ENCODE measurements at places on chromosomes 3 and 15. TPM values are rescaled to one million over a fixed set of nuclear protein-coding genes. Genes with fewer than 3 reads are reported as not detected.

DNA sequence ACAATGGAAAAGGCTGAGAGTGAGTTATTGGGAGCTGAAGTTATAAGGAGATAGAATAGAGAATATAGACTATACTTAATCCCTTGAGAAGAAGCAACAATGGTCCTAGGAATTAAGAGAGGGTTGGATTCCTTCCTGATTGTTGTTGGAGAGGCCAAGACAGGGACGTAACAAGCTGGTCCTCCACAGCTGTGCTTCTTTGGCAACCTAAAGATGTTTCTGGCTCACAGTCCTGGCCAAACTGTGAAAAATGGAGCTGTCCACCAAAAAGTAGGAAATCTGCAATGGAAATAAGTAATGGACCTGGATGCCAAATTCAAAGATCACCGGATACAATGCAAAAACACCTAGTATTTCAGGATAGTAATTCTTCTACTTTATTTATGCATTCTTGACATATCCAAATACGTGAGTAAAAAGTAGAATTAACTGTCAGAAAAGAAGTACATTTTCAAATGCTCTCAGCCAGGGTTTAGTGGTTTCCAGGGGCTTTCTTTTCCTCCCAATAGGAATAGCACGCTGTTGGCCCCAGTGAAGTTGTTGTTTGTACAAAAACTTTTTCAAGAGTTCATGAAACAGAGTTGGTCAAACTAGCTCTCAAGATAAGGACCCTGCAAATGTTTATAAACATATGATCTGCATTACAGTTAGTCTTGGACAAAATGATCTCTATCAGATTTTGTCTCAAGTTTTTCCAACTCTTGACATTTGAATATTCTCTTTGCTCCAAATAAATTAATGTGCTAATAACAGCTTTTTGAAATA lies 28.3 kb downstream of the CERS3 start:
- DNase-seq, result no peak

DNA sequence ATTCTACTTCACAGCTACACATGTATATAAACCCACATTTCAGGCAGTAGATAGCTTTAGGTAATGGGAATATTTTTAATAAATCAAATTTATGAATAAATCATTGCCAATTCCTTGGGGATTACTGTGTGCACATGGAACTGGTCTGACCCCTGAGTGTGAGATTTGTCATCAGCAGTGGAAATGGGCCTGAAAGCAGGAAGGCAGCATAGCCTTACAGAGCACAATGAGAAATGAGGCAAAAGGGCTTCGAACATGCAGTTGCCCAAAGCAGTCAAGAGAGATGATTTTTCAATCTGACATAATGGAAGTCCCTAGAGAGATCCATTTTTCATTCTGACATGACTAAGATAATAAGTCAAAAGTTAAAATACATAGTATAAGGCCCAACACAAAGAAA lies 599.2 kb downstream of the TUSC7 start:
- DNase-seq, result no peak

The SIAH2 gene
- 74.9 TPM for total RNA-seq

- DNase-seq, result no peak
These were observed 503.6 kb upstream of the NAALADL2 start for GRCh38 chr3:174355505-174355904.

DNA sequence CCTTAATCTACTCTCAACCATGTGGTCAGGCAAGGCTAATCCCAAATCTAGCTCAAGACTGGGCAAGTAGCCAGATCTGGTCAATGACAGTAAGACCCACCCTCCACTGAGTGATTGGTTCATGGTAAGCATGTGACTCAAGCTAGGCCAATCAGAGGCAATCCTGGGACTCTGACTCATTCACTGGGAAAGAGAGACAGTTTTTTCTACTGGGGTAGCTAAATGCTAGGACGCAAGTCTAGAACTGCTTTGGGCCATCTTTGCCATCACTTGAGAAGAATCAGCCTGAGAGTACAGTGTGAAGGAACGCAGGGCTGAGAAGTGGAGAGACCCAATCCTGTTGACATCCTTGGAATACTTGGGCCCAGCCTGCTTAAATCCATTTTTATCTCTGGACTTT lies 9.4 kb upstream of the RAD18 start:
- DNase-seq, result peak; percentile 13

The CASR gene
- total RNA-seq, result 0.14 TPM

The ITPKA gene
- total RNA-seq, result 4.7 TPM

The UACA gene
- total RNA-seq, result 4.1 TPM

GRCh38 chr3:197504641-197505121 lies 51.1 kb downstream of the BDH1 start:
- no peak for DNase-seq

- no peak for DNase-seq
These were observed 220.2 kb downstream of the NTRK3 start for GRCh38 chr15:88036154-88036839.

The DUOXA2 gene
- not detected for total RNA-seq

DNA sequence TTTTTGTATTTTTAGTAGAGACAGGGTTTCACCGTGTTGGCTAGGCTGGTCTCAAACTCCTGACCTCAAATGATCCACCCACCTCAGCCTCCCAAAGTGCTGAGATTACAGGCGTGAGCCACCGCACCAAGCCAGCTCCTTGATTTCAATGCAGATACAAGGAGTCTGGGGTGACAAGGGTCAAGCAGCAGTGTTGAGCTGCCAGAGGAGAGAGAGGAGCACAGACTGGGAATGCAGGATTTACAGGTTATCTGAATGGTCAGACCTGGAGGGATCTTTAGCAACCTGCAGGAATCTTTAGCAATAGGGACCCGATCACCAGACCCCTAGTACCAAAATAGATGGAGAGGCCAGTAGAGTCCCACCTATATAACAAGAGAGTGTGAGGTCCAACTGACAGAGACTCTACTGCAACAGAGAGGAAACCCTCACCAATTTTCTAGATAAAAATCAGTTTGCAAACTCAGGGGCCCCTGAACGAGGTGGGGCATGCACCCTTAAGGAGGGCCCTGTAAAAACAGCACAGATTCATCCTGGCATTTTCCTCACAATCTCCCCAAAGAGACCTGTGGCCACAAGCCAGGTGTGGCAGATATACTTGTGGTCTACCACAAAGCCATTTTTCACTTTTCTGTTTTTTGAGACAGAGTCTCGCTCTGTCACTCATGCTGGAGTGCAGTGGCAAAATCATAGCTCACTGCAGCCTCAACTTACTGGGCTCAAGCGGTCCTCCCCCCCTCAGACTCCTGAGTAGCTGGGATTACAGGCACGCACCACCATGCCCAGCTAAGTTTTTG lies 10.7 kb upstream of the SHISA5 start:
- DNase-seq, result peak; percentile 51

DNA sequence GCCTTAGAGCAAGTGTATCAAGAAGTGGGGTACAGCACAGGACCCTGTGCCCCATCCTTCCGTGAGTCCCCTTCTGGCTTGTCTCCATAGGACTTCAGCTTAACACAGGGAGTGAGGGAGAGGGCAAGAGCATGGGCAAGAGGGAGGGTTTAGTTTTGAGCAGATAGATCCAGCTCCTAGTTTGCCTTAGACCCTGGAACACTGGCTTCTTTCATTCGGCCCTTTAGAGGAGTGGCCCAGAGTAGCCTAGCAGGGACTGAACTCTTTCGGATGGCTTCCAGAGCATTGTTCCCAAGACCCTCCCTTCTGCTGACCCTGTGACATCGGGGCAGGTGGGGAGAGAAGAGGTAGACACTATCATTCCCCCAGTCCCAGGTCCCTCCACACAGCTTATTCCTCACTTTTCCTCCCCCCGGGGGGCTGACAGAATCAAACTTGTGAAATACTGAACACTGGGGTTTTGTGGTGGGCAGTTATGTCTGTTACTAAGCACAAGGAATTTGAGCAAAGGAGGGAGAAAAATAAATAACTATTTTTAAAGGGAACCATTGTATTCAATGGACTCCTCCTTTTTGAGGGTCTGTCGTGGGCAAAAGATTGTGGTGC lies 289.6 kb upstream of the C2CD4B start:
- DNase-seq, result no peak

DNA sequence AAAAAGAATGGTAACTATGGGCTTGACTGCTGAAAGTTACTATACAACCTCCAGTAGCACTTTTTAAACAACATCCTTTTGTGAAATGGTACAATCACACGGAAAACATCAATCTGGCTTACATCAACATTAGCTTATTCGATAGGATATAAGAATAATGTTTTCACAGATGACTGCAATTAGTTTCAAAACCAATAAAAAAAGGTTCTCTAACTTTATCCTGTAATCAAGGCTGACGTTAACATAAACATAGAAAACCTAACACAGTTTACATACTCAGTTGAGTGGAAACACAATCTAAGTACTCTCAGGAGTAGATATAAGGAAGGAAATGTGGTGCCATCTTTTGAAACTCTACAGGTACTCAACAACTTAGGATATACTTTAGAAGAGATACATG lies 102.2 kb downstream of the DLG1 start:
- DNase-seq, result no peak

The ADAMTSL3 gene
- total RNA-seq, result not detected

- peak; percentile 92 for DNase-seq
These were observed 39.3 kb upstream of the TRA2B start for GRCh38 chr3:185976977-185977678.

The LHFPL4 gene
- total RNA-seq, result not detected

DNA sequence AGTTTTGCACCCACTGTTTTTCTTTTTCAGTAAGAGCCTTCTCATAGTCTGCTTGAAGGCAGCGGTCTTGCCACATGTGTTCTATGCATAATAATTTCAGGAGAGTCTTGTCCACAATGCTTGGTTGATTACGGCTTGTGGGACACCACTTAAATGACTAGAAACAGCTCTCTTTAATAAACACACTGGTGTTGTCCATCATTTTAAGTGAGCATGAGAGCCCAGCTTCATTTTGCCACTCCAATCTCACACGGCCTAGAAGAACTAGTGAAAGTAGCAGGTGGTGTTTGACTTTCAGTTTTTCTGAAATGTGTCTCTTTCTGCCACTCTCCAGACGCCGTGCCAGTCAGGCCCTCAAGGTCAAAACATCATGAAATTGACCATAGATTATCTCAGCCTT lies 292.1 kb downstream of the LPP start:
- no peak for DNase-seq

The GABRR3 gene
- total RNA-seq, result not detected

DNA sequence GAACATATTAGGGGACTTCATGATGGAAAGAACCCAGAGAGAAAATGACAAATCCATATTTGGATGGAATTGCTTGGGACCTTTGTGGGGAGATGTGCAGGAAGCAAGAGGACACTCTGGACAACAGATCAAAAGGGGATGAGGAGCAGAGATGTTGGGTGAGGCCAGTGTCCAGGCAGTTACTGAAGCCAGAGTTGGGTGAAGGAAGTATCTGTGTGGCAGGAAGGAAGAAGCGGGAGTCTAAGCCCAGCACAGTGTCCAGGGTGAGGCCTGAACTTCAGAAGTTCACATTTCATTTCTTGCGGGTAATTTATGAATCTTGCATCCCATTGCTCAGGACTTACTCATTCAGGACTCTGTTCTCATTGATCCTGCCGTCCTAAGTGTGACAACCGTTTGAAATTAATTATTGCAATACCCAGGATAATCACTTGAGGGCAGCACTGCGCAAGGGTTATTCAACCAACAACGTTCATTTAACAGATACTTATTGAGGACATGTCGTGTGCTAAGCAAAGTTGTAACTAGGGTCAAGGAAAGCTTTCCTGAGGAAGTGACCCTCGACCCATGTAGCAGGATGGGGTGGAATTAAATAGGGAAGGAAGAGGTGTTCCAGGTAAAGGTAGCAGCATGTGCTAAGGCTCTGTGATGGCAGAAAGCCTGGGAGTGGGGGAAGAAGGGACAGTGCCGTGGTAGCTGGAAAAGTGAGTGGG lies 61.3 kb upstream of the CMTM8 start:
- peak; percentile 66 for DNase-seq
